AML-193 (cell line): ENCODE measurements at places on chromosomes 1 and 21.

GRCh38 chr1:9728451-9729295 is 77.1 kb downstream of the PIK3CD start:
- DNase-seq: no peak

- no peak for DNase-seq
These were observed 34.4 kb upstream of the HYI start for GRCh38 chr1:43488165-43488564.

GRCh38 chr21:34205811-34206571 is 132.6 kb downstream of the MRPS6 start:
- no peak for DNase-seq

GRCh38 chr1:204873714-204874113 is 3.1 kb downstream of the NFASC start:
- no peak for DNase-seq

GRCh38 chr1:221862971-221863370 is 121.1 kb upstream of the DUSP10 start:
- DNase-seq: no peak

GRCh38 chr1:28833381-28833780 is 21.4 kb downstream of the OPRD1 start:
- no peak for DNase-seq

- DNase-seq: no peak
These were observed 123.3 kb upstream of the SLC45A1 start for GRCh38 chr1:8194481-8195227.

DNA sequence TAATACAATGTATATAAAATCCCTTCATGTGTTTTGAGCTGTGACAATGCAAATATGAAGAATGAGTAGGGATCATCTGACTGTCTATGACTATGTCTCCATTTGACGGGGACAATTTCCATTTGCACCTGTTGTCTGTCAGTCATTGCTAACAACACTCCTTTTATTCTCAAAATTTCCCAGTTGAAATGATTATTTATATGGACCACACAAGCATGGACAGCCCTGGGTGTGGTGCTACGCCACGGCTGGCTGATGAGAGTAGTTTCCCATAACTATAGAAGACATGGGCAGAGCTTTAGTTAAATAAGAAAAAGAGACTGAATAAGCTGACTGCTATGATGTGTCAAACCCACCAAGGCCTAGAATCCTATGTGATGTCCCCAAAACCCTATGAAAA is 135.8 kb downstream of the MAP3K21 start:
- DNase-seq: no peak

GRCh38 chr1:55951291-55951690 is 628.1 kb downstream of the PLPP3 start:
- DNase-seq: no peak

- DNase-seq: no peak
These were observed 116.3 kb upstream of the SLC25A33 start for GRCh38 chr1:9422911-9423505.

DNA sequence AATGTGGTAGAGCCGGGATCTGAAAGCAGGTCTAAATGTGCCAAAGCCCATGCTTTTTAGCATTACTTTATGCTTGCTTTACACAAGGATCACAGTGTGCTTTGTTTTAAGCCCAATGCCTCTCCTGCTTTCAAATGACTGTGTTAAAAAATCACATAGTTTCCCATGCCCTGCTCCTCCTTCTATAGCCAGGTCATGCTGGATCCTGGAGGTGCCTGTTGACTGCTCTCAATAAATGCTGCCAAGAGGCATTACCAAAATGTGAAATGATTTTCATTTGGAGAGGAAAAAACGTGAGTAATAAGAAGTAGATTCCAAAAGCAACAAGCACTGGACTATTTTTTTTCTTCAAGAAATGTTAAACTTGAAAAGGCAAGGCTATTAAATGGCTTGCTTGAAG is 420.7 kb upstream of the USP24 start:
- no peak for DNase-seq

DNA sequence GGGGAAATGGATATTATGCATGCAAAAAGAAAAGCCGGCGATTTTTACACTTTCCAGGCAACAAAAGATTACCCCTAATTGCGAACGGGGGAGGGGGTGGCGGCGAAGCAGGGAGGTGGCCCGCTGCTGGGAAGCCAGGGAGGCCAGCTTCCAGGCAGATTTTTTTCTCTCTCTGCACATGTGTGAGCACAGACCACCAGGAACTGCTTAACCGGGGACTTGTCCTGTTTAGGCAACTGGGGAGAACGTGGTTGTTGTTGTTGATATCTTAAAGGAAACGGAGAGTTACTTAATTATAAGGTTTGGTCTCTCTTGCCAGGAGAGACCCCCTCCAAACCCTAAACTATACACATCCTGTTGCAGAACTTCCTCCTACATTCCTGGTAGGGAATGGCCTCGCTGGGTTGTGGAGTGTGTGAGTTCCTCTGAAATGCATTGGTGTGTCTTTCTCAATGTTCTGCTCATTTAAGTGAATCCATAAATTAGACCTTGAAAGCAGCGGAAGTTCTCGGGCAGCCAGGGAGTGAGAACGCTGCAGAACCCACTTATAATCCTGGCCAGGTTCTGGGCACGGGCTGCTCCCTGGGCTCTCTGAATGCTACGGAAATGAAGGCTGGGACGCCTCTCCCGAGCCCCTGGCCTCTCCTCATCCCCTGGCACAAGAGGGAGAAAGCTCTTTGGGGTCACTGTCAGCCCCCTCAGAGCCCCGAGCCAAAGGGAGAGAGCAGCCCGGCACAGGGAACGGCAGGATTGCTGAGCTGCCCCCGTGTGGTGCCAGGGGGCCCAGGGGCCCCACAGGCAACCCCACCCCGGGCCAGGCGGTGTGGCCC is 250.0 kb downstream of the FOXD2 start:
- DNase-seq: no peak

DNA sequence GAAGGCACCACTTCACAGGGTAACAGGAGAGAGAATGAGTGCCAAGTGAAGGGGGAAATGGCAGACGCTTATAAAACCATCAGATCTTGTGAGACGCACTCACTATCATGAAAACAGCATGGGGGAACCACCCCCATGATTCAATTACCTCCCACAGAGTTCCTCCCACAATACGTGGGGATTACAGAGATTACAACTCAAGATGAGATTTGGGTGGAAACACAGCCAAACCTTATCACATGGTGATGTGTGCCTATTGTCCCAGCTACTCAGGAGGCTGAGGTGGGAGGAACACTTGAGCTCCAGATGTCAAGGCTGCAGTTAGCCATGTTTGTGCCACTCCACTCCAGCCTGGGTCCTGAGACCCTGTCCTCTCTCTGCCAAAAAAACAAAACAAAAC is 56.0 kb upstream of the DSCAM start:
- no peak for DNase-seq

DNA sequence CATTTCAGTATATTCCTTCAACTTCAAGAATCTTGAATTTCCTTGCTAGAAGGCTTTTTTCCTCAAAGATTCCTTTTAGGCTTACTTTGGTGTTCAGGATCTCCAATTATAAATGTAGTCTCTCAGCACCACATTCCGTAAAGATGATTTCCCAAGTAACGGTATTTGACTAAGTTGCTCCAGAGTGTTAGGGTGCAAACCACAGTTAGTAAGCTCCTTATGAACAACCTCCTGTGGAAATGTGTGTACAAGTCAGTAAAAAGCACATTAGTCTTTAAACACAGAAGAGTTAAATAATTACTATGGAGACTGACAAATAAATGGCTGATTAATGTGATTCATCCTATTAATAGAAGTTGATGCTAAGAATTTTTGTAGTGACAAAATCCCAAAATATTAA is 10.3 kb downstream of the DONSON start:
- no peak for DNase-seq

GRCh38 chr21:17441370-17441769 is 71.5 kb upstream of the CXADR start:
- no peak for DNase-seq

- DNase-seq: no peak
These were observed 70.2 kb upstream of the ERRFI1 start for GRCh38 chr1:8096105-8097011.
